Mammary epithelial cell (primary cell): ENCODE measurements at places on chromosomes 2 and 18.

DNA sequence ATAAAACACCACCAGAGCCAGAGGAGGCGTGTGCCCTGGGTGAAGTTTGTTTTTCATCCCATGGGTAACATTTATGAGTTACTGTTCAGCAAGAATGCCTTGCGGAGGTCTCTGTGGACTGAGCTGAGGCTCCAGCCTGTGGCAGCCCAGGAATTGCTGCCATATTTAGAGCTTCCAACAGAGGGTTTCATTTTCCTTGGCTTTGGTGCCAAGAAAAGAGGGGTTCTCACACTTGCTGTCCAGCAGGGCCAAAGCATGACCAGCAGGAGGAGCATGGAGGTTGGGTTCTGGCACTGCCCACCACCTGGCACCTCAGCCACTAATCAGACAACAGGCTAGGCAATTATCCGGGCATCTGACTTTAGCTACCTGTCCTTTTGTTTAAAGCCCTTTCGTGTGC is 36.7 kb downstream of the EPAS1 start:
- DNase-seq = no peak

GRCh38 chr2:122322815-122323214 is 567.4 kb downstream of the TSN start:
- no peak for DNase-seq

DNA sequence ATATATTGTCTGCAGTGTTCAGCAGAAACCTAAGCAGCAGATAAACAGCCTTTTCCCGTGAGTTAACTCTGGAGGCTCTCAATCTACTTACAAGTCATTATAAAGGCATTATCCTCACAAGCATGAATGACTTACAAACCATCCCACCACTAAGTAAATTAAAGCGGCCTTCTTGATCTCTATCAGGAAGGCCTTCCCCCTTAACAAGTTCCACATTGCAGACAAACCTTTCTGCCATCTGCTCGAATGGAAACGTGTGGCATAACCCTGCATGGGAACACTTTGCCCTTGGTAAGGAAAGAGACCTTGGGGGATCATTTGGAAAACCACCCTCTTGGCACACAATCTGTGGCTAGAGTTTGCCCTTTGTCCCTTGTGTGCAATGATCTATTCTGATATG is 199.5 kb downstream of the OSR1 start:
- DNase-seq = no peak

DNA sequence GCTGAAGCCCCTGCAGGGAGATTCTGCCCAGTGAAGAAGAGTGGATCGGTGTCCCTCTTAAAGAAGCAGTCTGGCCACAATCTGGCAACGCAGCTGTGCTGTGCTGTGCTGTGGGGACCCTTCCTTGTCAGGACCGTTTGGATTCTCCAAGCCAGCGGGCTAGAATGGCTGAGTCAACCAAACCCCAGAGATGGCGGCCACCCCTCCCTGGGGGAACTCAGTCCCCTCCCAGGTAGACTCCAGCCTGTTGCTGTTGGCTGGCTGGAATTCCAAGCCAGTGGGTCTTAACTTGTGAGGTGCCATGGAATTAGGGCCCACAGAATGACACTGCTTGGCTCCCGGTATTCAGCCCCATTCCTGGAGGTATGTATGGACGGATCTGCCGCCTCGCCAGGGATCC is 62.3 kb downstream of the MMADHC start:
- DNase-seq = no peak

- peak; percentile 12 for DNase-seq
Observed at GRCh38 chr2:134276381-134277172, 22.7 kb downstream of the MGAT5 start.

DNA sequence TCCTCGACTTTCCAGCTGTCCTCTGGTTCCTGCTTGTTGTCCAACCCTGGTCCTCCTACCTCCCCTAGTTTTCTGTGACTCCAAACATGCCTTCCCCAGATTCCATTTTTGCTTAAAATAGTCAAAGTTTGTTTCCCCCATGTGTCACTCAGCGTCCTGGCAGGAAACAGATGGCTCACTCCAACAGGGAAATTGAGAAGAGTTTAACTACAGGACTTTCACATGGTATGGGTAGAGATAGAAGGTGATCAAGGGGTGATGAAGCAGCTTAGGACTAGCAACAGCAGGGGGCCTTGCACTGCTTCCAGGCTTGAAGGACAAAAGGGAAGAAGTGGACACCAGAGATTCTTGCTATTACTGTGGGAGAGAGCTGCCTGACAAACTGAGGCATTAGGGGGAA is 6.1 kb upstream of the CUL3 start:
- no peak for DNase-seq

GRCh38 chr2:225124311-225125017 is 82.2 kb upstream of the DOCK10 start:
- DNase-seq = no peak

GRCh38 chr2:240129731-240130392 is 6.2 kb downstream of the COPS9 start:
- no peak for DNase-seq

DNA sequence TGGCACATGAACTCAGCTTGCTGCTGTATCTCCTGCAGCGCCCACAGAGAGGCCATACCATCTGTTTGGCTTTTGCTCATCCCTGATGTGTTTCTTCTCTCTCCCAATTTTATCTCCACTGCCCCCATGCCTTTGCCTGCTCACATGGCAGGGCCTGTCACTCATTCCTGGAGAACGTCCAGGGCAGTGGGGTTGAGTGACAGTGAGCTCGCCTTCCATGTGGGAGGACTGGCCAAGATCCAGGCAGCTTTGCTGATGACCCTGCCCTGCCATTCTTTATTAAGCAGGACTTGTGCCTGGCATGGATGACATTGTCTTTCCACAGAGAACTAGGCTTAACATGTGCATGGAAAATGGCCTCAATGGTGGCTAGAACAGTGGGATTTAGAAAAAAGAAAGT is 230.5 kb upstream of the THSD7B start:
- no peak for DNase-seq

GRCh38 chr18:14748496-14748895 is 524 bp downstream of the ANKRD30B start:
- DNase-seq = no peak

GRCh38 chr2:120313695-120314615 is 32.0 kb upstream of the INHBB start:
- DNase-seq = no peak

- no peak for DNase-seq
Observed at GRCh38 chr2:38745267-38745666, 5.9 kb downstream of the SRSF7 start.

- no peak for DNase-seq
Observed at GRCh38 chr2:172615727-172616261, 59.9 kb downstream of the PDK1 start.

GRCh38 chr18:49843778-49844625 is 30.7 kb upstream of the ACAA2 start:
- no peak for DNase-seq

- no peak for DNase-seq
Observed at GRCh38 chr2:35522450-35522849, 833.1 kb upstream of the CRIM1 start.

- DNase-seq = no peak
Observed at GRCh38 chr2:219344751-219345430, 12.3 kb upstream of the RESP18 start.

- no peak for DNase-seq
Observed at GRCh38 chr2:7384773-7385349, 467.6 kb downstream of the RNF144A start.

DNA sequence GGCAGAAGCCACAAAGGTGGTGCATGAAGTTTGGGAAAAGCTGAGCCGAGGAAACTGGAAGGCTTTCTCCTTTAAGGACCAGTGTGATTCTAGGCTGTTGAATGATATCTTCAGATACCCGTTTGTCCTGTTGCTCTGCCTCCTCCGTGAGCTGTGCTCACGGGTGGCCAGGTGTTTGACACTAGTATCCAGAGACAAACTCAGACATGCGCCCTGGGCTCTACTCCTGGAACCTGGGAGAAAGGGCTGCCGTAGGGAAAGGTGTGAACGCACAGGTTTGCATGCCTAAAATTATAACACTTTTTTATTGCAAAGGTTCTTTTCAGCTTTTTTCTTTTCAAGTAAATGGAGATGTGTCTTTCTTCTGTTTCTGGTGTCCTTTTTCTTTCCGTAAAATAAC is 81.6 kb downstream of the AGAP1 start:
- no peak for DNase-seq

DNA sequence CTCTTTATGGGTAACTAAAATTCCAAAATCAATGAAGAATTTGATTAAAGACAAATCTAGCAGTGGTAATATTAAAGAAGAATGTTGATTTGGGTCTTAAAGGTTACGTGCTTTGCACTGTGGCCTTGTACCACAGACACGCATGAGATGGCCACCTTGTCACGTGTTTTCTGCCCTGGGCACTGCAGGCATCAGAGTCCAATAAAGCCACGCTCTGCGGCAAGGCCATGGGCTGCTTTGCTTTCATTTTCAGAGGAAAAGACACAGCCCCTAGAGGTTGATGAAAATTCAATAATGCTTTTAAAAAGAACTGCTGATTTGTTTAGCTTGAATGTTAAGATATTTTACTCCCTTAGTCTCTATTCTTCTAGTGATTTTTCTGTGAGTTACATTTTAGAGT is 30.4 kb downstream of the AOX1 start:
- DNase-seq = no peak

- no peak for DNase-seq
Observed at GRCh38 chr2:39522518-39522877, 85.4 kb upstream of the MAP4K3 start.

DNA sequence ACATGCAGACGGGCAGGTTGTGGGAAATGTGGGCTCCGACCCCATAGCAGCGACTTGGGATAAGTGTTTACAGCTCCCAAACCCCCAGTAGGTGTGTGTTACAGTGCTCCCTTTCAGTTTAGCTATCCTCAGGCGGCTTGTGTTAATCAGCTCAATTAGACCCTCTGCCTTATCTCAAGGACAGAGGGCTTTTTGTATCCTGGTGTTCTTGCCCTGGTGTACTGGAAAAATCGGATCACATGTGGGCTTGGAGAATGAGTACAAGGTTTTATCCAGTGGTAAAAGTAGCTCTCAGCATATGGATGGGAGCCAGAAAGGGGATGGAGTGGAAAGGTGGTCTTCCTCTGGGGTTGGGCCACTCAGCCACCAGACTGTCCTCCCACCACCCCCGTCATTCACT is 264.7 kb upstream of the SYT4 start:
- no peak for DNase-seq

GRCh38 chr2:203469546-203469945 is 65.6 kb downstream of the RAPH1 start:
- DNase-seq = no peak

- no peak for DNase-seq
Observed at GRCh38 chr2:23409248-23409647, 24.3 kb downstream of the KLHL29 start.

- DNase-seq = no peak
Observed at GRCh38 chr2:121831841-121832240, 76.4 kb downstream of the TSN start.

GRCh38 chr2:231189171-231189530 is 9.3 kb upstream of the ARMC9 start:
- no peak for DNase-seq

GRCh38 chr2:33488178-33488690 is 11.8 kb downstream of the RASGRP3 start:
- DNase-seq = no peak

- peak; percentile 52 for DNase-seq
Observed at GRCh38 chr2:178891265-178891958, 84.2 kb upstream of the TTN start.

- DNase-seq = no peak
Observed at GRCh38 chr2:129894616-129895015, 84.8 kb upstream of the RAB6C start.

DNA sequence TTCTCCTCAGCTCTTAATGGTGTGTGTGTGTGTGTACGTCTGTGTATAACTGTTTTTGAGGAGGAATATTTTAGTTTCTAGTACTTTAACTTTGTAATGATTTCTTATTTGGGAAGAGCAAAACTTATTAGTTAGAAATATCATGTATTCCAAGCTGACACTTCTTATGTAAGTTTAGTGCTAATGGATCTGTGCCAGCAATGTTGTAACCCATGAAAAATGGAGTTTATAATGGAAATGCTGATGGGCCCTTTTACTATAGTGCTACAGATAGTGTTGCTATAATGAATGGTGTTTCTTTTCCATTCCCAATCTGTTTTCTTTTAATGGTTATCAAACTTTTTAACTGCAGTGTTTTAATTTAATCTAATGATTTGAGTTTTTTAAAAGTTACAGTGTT is 49.8 kb upstream of the OTX1 start:
- DNase-seq = no peak

DNA sequence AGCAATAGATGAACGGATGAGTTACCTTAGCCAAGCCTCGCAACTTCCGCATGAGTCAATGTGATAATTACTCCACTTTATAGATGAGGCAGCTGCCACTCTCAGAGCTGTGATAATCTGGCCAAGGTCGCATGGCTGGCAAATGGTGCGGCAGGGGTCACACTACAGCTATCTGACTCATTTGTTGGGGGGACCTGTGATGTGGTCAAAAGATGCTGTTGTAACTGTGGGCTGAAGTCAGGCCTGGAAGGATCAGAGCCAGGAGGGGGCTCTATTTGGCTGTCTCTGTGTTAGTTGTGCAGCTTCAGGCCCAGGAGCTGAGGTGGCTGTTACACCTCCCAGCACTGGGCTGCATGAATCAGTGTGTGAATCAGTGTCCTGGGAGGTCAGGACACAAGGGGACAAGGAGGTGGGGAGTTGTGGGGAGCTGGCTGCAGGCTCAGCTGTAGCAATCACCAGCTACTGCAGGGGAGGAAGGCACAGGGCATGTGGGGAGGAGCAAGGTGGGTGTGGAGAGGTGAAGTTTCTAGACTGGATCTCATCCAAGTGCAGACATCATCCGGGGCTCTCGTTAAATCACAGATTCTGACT is 33.1 kb downstream of the NGEF start:
- DNase-seq = peak; percentile 55

DNA sequence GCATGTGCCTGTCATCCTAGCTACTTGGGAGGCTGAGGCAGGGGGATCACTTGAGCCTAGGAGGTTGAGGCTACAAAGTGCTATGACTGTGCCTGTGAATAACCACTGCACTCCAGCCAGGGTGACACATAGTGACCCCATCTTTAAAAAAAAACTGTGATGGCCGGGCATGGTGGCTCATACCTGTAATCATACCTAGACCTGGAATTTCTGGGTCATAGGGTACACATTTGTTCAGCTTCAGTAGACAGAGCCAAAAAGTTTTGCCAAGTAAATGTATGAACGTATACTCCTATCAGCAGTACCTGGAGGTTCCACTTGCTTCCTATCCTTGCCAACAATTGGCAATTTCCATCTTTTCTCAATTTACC is 6.4 kb upstream of the IGFBP2 start:
- DNase-seq = no peak

GRCh38 chr2:235639428-235639773 is 145.6 kb downstream of the AGAP1 start:
- peak; percentile 36 for DNase-seq

DNA sequence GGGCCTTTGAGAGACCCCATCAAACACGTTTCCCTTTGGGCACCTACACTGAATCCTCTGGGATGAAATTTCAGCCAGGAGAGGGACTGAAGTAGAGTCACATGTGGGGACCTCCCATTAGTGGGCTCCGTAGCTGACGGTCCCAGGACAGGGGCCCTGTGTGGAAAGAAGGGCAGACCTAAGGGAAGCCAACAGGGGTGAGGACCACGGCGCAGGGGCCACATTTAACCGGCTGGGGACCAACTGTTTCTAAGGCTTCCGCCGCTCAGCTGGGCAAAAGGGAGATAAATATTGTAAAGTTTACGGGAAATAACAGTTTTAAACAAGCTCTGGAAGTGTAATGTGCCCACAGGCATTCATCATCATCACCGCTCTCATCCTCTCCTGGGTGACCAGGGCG is 42.7 kb downstream of the RRM2 start:
- no peak for DNase-seq
